ENCODE measurements at places on chromosomes 12 and 14. TPM values are rescaled to one million over a fixed set of nuclear protein-coding genes. Genes with fewer than 3 reads are reported as not detected.

Gene AJUBA
- 74.9 TPM for total RNA-seq

Gene PPP4R4
- total RNA-seq: 0.29 TPM

Gene INHBC
- not detected for total RNA-seq

Gene FAM181A
- not detected for total RNA-seq

- no peak for DNase-seq
Measured at GRCh38 chr14:52081964-52082363, 13.1 kb upstream of the NID2 start.

GRCh38 chr12:53996240-53997203 lies 3.4 kb upstream of the HOXC9 start:
- peak; percentile 90 for DNase-seq

- no peak for DNase-seq
Measured at GRCh38 chr12:111685322-111685810, 390 bp downstream of the BRAP start.

- DNase-seq: no peak
Measured at GRCh38 chr12:96015672-96016071, 19.5 kb upstream of the HAL start.

DNA sequence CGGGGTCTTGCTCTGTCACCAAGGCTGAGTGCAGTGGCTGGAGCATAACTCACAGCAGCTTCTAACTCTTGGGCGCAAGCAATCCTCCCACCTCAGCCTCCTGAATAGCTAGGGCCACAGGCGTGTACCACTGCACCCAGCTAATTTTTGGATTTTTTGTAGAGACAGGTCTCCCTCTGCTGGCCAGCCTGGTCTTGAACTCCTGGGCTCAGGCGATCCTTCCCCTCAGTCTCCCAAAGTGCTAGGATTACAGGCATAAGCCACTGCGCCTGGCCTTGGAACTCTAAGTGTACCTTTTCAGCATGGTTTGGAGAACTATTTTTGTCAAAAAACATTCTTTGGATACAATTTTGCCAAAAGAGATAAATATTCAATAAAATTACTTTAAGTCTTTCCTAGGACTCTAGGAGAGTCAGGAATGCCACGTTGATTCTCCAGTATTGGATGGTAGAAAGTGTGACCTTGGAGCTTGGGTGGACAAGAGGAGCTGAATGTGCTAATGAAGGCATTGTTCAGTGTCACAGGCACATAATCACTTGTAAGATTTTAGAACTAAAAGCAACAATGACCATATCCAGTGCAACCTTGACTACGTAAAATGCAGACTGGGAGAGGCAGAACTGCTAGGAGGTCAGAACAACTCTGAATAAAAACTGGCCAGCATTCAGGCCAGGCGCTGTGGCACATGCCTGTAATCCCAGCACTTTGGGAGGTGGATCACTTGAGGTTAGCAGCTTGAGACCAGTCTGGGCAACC lies 2.8 kb downstream of the SRSF9 start:
- no peak for DNase-seq

Gene CPM
- 1.8 TPM for total RNA-seq

DNA sequence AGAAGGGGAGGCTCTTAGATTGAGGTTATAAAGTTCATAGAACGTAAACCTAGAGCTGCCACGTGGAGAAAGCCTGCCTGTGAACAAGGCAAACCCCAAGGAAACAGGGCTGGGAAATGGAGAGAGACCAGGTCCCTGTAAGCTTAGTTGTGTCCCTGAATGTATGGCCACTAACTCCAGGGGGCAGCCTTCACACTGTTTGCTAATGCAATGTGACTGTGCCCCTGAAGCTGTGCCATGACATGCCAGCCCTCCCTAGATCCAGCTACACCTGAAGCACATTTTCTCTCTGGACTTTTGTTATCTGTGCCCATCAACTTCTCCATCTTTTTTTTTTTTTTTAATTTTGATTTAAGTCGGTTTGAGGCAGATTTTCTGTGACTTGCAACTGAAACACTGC lies 60.6 kb upstream of the TMCC3 start:
- DNase-seq: no peak

All from osteoblast (primary cell).